Upper lobe of right lung (tissue), 1 donor: ENCODE measurements at places on chromosomes 5 and 9. TPM values are rescaled to one million over a fixed set of nuclear protein-coding genes. Genes with fewer than 3 reads are reported as not detected.
A peak's percentile ranks its signal among the peaks of the same experiment; 100 is the strongest.

Gene TIFAB
- 0.43 TPM for total RNA-seq

GRCh38 chr9:93265301-93265971, 81.5 kb downstream of the WNK2 start:
- H3K4me3 ChIP-seq = no peak overlapping the region
- H3K4me1 ChIP-seq = no peaks in the 10 kb centered on the region
- peaks cover 11% of the 10 kb centered on the region for H3K27me3 ChIP-seq
- no peaks in the 10 kb centered on the region for H3K36me3 ChIP-seq

Gene PANK3
- 64.3 TPM for total RNA-seq

GRCh38 chr9:76216161-76216649, 178.0 kb downstream of the RFK start:
- H3K4me1 ChIP-seq = no peaks in the 10 kb centered on the region
- no peaks in the 10 kb centered on the region for H3K36me3 ChIP-seq
- no peak overlapping the region for H3K27ac ChIP-seq

Gene SPATA31A3
- not detected for total RNA-seq

GRCh38 chr5:118967059-118967508, 21.3 kb downstream of the DTWD2 start:
- DNase-seq = no peak
- no peaks in the 10 kb centered on the region for H3K27me3 ChIP-seq
- no peak overlapping the region for H3K4me3 ChIP-seq
- no peaks in the 10 kb centered on the region for H3K4me1 ChIP-seq

Gene PDLIM4
- total RNA-seq = 7.4 TPM

- no peaks in the 10 kb centered on the region for H3K27me3 ChIP-seq
- no peaks in the 10 kb centered on the region for H3K4me1 ChIP-seq
- H3K27ac ChIP-seq = no peak overlapping the region
- no peaks in the 10 kb centered on the region for H3K36me3 ChIP-seq
- no peak for DNase-seq
These were observed 265.2 kb upstream of the MSX2 start for GRCh38 chr5:174459071-174459702.

DNA sequence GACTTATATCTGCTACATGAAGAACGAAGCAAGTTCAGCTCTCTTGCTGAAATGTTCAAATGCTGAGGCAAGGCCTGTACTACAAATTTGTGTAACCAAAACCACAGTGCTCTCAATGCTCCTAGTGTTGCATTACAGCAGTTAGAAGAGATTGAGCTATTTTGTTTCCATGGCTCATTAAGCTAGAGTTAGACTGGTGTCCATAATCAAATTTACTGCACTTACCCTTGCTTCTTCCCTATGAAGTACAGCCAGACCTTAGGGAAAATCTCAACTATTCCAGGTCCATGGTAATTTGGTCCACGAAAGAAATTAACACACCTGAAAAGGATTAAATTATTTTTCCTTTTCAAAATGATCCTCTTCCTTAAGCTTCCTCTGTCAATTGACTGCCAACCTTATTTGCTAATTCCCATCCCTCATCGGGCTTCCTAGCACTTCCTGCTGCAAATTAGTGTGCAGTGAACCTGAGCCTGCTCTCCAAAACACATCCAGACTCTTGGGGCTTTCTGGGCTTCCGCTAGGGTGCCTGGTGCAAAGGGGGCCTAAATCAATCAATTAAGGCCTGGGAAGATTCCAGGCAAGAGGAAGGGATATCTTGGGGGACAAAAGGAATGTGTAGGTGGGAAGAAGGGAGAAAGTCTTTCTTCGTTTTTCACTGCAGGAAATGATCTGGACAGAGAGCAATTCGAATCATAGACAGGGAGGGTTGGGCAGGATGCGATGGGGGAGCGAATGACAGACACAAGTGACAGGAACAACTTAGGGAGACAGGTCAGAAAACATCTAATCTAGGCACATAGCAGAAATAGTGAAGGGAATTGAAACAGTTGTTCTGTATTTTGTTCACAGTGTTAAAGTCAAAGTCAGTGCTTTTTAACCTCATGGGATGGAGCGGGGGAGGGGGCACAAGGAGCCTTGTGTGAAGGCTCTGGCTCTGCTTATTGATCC, 542.4 kb downstream of the RAB3C start:
- H3K27ac ChIP-seq = peak overlapping the region; percentile 76
- H3K4me3 ChIP-seq = no peak overlapping the region
- H3K36me3 ChIP-seq = no peaks in the 10 kb centered on the region

Gene RASGRF2
- 5.4 TPM for total RNA-seq

Gene PCDHGA11
- 2.6 TPM for total RNA-seq

Gene MBLAC2
- total RNA-seq = 4.5 TPM

GRCh38 chr5:68033029-68033428, 182.5 kb upstream of the PIK3R1 start:
- no peak overlapping the region for H3K4me3 ChIP-seq
- H3K36me3 ChIP-seq = no peaks in the 10 kb centered on the region

Gene LRRC26
- not detected for total RNA-seq

DNA sequence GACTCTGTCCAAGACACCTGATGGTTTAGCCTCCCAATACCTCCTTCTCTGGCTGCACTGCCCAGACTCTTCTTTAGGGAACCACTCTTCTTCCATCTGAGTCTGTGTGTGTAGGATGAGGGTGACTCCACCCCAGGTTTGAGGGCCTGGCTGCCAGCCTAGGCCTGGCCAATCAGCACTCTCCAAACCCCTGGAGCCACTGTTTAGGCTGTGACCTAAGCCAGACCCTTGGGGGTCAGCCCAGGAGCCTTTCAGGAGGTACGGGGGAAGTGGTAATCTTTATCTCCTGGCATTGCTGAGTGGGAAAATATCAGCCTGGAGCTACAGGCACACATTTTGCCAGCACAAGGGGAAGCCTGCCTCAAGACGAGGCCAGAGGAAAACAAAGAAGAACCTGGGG, 6.2 kb upstream of the ERGIC1 start:
- H3K4me3 ChIP-seq = no peak overlapping the region
- H3K27ac ChIP-seq = no peak overlapping the region
- no peaks in the 10 kb centered on the region for H3K27me3 ChIP-seq
- no peaks in the 10 kb centered on the region for H3K36me3 ChIP-seq
- DNase-seq = no peak

DNA sequence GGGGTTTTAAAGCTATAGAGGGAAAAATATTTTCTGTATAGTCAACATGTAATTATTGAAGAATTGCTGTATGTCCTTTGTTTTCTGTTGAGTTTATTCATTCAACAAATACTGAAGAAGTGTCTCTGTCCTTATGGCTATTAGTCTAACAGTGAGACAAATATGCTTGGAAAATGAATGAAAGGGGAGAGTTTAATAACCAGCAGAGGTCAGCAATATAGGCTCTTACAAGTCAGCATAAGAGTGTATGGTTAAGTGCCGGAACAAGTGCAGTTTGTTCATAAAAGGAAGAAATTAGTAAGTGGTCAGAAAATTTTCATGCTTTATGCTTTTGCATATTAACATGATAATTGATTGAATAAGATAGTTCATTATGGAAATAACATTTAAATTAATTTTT, 3.6 kb downstream of the SCAMP1 start:
- peaks cover 17% of the 10 kb centered on the region for H3K4me1 ChIP-seq
- no peak overlapping the region for H3K4me3 ChIP-seq
- no peak overlapping the region for H3K27ac ChIP-seq
- no peaks in the 10 kb centered on the region for H3K36me3 ChIP-seq

Gene GPR150
- 0.49 TPM for total RNA-seq

DNA sequence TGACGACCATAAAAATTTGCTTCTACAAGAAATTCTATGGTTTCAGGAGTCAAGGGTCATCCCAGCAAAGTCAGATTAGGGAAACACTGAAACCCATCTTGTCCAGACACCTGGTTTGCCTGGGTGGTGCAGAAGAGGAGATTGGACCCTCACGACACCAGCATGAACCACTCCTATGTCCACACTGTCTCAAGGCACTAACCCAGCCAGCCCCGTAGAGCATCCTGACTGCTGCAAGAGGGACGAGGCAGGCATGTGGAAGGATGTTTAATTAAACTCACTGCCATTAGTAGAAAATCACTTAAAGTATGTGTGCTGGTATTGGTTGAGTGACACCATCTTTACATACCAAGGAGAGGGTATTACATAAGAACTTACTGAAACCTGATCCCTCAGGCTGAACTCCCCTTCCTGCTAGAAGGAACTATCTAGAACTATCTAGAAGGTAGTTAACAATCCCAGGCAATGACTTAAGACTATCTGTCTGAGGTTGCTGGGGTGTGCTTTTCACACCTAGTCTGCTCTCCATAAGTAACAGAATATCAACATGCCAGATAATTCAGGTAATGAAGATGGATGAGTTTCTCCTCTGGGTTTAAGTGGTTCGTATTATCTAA, 93.6 kb downstream of the SEMA6A start:
- peaks cover 13% of the 10 kb centered on the region for H3K36me3 ChIP-seq
- no peak for DNase-seq
- no peak overlapping the region for H3K27ac ChIP-seq
- no peaks in the 10 kb centered on the region for H3K27me3 ChIP-seq
- no peaks in the 10 kb centered on the region for H3K4me1 ChIP-seq
- no peak overlapping the region for H3K4me3 ChIP-seq

Gene WNT8A
- total RNA-seq = not detected
